ENCODE measurements at places on chromosomes 11 and 22.

DNA sequence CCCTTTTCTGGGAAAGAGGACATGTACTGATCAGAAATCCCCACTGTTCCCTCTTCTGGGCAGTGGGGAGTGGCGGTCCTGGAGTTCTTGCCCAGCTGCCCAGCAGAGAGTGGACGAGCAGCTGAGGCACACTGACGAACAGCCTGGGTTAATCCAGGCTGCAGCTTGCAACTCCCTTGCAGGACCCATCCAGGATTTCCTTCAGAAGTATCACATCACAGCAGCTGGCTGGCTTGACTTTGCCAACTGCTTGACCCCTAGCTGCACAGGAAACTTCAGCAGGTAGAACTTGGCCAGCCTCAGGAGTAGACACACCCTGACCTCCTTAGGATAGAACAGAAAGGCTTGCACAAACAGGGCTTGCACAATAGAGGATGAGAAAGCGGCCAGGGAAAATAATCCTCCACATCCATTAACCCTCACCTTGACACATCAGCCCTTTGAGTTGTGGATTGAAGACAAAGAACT lies 27.9 kb upstream of the FZD4 start:
- DNase-seq = no peak

GRCh38 chr11:88521399-88521798 lies 183.9 kb upstream of the CTSC start:
- no peak for DNase-seq

- DNase-seq = no peak
Observed at GRCh38 chr22:29625090-29625825, 21.8 kb downstream of the NF2 start.

DNA sequence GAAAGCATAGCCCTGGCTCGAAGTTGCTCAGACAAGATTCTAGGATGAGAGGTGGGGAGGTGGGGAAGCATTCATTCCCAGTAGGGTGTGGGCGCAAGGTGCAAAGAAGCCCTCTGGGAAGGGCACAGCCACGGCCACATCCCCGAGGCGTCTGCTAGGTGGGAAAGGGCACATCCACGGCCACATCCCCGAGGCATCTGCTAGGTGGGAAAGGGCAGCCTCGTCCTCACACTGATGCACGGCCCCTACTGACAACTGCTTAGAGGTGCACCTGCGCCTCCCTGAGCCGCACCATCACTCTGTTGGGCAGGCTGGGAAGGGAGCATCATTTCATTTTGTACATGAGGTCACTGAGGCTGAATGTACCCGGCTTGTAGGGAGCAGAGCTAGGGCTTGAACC lies 94.6 kb upstream of the PITPNB start:
- no peak for DNase-seq

DNA sequence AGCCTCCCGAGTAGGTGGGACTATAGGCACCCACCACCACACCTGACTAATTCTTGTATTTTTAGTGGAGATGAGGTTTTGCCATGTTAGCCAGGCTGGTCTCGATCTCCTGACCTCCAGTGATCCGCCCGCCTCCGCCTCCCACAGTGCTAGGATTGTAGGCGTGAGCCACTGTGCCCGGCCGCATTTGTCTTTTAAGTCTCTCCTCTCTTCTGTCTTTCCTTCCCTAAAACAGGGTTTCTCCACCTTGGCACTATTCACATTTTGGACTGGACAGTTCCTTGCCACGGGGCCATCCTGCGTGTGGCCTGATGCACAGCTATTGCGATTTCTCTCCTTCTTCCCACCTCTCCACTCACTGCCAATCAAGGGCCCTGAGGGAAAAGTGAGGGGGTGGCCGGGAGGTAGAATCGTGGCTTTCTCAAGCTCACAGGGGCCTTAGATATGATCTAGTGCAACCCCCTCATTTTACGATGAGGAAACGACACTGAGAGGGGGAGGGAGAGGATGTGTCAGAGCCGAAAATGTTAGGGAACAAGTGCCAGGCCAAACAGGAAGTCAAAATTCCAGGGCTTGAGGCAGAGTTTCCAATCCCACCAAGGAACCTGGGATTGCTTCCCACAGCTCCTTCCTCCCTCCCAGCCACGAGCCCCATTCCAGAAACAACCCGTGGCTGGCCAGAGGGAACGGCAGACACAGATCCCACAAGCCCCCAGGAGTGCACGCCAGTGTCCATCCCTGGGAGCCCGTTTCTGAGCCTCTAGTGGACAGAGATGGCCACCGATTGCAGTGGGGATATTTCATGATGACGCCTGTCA lies 21.2 kb downstream of the SCGB1A1 start:
- DNase-seq = no peak

- DNase-seq = no peak
Observed at GRCh38 chr11:108914211-108914610, 249.3 kb downstream of the DDX10 start.
